Inflammatory macrophage treated with lipopolysaccharide for 1 hour (primary cell): ENCODE measurements at places on chromosomes 13 and 19.

- no peak for DNase-seq
Observed at GRCh38 chr19:58153386-58153785, 2.8 kb upstream of the ZNF329 start.

GRCh38 chr19:54731191-54731590, 6.9 kb downstream of the KIR3DL3 start:
- no peak for DNase-seq

DNA sequence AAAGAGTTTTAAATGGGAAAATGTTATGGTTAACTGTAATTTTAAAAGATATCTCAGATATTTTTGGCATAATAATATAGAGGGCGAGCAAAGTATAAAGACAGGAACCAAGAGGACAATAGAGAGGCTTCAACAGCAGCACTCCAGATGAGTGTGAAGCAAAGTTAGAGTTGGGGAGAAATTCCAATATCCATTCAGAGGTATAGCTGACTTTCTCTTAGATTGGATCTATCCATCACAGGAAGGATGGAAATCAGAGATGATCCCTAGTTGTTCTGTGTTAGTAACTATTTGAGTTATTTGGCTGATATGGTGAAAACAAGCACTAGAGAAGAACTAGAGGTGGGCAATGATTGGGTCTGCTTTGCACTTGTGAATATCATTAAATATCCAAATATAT, 786.0 kb upstream of the KLHL1 start:
- no peak for DNase-seq

- no peak for DNase-seq
Observed at GRCh38 chr19:310141-310651, 19.0 kb upstream of the PLPP2 start.
